ENCODE measurements at places on chromosomes 5 and 9.

GRCh38 chr9:89388084-89388867, 70.0 kb downstream of the SECISBP2 start:
- DNase-seq = no peak

GRCh38 chr5:118326481-118327045, 661.8 kb downstream of the DTWD2 start:
- no peak for DNase-seq

DNA sequence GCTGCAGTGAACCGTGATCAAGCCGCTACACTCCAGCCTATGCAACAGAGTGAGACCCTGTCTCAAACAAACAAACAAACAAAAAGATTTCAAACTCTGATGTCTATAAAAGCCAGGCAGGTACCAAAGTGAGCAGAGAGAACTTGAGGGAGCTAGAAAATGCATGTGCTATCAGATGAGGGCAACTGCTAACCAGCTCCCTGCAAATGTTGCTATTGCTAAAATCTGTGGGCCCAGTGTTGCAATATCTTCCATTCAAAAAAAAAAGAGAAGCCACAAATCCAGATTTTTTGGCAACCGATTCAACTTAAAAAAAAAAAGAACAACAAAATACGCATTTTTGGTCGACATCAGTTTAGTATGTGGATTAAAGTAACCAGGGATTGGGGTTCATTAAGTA, 5.5 kb downstream of the UBE2D2 start:
- DNase-seq = no peak

GRCh38 chr5:11524188-11524587, 380.1 kb downstream of the CTNND2 start:
- DNase-seq = no peak

- no peak for DNase-seq
Observed at GRCh38 chr5:78778538-78778937, 130.0 kb upstream of the LHFPL2 start.

DNA sequence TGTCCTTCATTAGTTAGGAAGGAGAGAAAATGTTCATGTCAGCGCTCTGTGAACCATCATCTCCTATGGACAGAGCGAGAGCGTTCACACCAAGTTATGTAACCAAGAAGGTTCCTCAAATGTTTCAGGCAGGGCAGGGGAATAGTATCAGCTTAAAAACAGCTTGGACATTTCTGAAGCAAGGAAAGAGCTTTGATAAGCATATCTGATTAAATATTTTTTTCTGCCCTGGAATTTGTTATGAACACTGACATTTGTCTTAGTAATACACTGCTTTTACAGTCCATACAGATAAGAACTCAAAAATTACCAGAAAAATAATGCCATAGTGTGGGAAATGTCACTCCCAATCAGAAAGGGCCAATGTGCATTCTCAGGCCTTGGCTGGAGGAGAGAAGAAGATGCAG, 66.3 kb upstream of the LIFR start:
- DNase-seq = no peak

- DNase-seq = peak; percentile 60
Observed at GRCh38 chr5:170254056-170254455, 21.3 kb downstream of the C5orf58 start.

DNA sequence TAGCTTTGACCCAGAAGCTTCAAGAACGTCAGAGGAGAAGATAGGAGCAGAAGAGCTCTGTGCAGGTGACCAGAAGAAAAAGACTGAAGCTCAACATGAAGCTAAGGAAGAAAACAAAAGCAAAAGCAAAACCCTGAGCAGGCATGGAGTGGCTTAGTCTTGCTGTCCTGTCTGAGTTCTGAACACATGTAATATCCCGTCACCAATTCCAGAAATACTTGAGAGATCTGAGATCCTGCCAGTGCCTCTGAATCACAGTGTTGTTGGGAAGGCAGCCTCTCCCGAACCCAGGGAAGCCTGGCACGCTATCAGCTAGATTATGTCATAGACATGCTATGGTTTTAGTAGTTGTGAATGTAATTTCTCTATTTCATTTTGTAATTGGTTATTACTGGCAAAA, 235.7 kb downstream of the ICE1 start:
- DNase-seq = no peak

DNA sequence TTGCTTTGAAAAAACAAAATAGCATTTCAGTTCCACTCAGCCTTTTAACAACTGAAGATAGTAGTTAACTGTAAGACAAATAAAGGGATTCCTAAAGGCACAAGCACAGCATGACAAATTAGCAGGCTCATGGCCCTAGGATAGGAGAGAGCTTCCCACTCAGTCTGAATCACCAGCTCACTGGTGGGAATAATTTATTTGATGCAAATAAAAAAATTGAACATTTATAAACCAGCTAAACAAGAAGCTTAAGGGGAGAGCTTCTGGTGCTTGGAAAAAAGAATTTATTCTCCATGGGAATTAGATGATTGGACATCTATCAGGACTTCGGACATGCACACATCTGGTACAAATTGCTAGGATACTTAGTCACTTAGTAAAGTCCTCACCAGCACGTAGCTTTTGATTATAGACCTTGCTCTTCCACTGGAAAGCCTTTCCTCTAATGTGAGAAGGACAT, 294.1 kb upstream of the TNC start:
- no peak for DNase-seq

DNA sequence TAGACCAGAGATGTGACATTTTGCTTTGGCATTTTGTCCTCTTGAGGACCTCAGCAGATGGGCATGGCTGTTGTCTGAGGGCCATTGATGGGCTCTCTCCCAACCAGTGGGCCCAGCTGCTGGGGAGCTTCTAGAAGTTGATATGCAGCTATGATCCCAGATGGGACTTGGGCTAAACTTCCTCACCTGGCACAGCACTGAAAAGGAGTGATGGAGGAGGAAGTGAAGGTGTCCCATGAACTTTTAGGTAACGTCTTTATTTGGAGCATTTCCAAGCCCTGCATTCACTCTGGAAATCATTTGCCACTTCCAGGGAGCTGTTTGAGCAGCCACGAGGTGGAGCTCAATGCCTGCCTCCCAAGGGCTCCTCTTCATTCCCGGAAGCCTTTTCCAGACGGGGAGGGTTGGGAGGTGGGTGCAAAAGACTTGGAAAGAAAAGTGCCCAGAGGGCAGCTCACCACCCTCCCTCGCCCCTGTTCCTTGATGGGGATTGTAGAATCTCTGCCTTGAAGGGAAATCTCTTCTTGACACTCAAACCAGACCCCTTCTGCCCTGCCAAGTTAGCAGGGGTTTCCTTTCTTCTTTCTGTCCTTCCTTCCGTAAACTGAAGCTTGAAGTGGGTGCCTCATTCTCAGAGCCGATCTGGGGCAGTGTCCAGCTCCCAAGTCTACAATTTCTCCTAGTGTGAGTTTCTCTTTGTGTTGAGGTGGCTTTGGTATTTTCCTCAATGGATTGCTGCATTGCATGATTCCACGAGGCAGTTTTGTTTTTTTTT, 18.1 kb upstream of the NEUROG1 start:
- no peak for DNase-seq

DNA sequence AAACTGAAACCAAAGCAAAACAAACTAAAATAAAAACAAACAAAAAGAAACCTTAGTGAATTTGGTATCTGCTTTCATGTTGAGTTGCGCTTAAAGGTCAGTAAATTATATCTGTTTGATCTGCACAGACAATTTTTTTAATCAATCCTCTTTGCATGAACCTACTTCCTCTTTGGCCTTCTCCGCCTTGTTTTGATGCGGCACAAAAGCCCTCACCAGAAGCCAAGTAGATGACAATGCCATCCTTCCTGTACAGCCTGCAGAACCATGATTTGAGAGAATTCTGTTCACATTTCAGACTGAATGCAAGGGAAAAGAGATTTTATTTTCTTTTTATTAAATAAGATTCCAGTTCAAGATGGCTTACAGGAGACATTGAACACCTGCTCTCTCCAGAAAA, 473.6 kb upstream of the FTMT start:
- DNase-seq = no peak

DNA sequence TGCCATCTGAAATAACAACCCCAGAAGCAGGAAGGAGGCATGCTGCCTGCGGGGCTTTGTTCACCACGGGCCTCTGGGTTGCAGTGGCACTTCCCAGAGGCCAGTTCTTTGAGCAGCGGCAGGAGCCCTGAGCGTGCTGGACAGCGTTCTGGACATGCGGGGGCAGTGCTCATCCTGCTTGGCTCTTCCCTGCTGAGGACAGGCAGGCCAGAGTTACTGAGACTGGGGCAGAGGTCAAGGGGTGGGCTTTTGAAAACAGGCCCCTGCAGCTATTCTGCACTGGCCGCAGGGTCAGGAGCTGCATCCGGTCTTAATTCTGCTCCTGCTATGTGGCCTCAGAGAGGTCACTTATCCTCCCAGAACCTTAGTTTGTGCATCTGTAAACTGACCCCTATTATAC, 258.6 kb downstream of the FSTL4 start:
- DNase-seq = no peak

GRCh38 chr9:108197008-108197365, 658.8 kb downstream of the ACTL7B start:
- no peak for DNase-seq

DNA sequence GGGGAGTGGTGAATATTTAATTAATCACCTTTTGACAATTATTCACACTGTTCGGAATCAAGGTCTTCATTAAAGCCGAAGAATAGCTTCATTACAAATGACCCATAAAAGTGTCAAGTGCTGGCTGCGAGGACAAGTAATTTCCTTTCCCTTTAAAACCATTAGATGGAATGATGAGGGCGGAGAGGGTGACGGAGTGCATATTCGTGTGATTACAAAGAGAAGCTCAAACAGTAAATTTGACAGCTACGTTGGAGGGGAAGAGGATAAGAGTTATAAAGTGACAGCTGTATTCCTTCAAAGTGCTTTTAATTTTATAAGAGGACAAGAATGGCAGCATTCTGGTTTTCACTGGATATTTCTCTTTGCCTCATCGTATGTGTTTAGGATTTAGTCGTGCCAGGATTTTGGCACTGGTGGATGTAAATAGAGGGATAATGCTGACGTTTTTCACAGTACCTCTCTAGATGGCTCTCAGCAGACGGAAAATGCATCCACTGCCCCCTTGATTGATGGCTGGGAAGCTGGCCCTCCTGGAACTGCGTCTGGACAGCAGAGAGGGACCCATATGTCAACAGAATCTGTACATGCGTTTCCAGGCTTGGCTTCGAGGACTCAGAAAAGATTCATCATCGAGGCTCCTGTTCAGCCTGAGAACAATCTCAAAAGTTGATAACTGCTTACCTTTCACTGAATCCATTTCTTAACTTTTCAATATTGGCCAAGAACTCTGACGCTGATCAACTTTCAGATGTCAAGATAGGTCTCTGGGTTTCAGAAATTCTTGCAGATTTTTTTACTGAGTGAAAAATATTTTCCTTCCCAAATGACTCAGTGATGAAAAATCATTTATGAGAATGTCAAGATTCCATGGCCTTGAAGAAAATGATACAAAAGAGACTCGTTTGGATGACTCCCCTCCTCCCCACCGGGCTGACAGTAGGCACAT, 50.4 kb upstream of the IRX2 start:
- no peak for DNase-seq

DNA sequence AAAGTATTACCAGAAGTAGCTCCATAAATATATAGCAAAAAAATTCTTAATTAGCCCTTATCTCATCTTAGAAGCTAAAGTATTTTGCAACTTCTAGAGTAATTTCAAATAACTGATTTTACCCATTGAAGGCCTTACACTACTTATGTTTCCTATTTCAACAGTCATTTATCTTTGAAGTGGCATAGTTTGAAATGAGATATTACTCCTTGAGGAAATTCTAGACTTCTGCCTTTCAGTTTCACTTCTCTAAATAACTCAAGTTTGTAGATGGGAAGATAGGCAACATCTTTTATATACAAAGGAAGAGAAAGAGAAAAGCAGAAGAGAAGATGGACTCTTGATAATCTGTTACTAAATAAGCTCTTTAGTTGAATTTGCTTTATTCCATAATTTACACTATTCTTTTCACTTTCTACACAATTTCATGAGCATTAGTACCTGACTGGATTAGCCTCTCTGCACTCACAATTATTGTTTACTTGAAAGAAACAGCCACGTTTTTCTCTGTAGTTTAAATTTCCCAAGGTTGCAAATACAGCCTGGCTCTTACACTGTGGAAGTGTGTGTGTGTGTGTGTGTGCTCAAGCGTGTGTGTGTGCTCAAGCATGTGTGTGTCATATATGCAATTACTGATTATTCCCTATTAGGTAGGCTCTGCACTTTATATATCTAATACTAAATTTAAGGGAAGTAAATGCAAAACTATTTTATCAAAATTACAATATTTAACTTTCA, 60.6 kb upstream of the EMB start:
- no peak for DNase-seq

DNA sequence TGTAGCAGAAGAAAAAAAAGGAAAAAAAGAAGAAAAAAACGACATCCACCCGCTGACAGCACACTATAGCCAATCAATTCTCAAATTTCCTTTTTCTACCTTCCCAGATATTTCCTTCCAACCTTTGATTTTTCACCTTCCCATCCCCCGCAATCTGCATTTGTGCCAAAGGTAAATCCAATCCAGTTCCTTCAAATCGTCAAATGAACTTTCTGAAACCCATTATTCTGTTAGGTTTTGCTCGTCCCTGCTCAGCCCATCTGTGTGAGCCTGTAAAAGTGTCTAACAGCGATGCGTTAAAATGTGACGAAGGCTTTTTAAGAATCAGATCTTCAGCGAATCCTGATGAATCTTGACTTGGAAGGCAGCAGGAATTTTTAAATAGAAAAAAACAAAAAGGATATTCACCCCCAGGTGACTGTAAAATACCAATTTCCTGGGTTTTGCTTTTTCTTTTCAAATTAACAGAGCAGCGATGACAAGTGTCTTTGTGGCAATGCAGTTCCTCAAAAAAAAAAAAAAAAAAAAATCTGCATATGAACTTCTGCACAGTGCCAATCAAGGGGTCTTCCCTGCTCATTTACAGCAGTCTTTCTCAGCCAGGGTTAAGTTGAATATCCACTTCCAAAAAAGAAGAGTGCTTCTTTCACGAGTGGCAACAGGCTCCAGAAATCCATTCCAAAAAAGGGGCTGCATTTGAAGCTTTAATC, 367 bp upstream of the SHC3 start:
- DNase-seq = no peak

GRCh38 chr9:5441043-5441442, 3.3 kb upstream of the PLGRKT start:
- DNase-seq = no peak

GRCh38 chr5:111461255-111461671, 51.1 kb downstream of the STARD4 start:
- no peak for DNase-seq

- DNase-seq = no peak
Observed at GRCh38 chr5:112886975-112887374, 25.9 kb downstream of the SRP19 start.

- DNase-seq = no peak
Observed at GRCh38 chr5:69312459-69313160, 20.0 kb downstream of the CCDC125 start.

DNA sequence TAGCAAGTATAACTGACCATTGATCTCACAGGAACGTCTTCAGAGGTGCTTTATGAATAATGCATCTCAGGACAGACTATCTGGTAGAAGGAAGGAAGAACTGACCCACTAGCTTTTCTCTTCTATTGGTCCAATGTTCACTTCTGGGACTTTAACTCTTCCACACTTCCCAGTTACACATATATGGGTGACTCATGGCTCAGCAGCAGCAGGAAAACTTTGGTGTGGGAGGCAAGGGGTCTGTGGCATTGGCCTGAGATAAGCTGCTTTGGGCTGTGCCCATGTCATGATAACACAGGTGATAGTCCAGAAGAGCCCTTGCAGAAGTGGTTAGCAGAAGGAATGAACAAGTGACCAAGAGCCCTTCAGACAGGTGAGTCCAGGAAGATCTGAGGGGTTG, 148.8 kb downstream of the RAB3C start:
- no peak for DNase-seq

- DNase-seq = no peak
Observed at GRCh38 chr5:36279054-36279698, 22.5 kb downstream of the RANBP3L start.
